Activated T-cell treated with anti-CD3 and anti-CD28 coated beads, Interleukin-2, amount 50 U/mL, for 1 hour (primary cell): ENCODE measurements at places on chromosomes 7 and 10.

GRCh38 chr7:128055637-128056036 lies 24.4 kb upstream of the LRRC4 start:
- no peak for DNase-seq

DNA sequence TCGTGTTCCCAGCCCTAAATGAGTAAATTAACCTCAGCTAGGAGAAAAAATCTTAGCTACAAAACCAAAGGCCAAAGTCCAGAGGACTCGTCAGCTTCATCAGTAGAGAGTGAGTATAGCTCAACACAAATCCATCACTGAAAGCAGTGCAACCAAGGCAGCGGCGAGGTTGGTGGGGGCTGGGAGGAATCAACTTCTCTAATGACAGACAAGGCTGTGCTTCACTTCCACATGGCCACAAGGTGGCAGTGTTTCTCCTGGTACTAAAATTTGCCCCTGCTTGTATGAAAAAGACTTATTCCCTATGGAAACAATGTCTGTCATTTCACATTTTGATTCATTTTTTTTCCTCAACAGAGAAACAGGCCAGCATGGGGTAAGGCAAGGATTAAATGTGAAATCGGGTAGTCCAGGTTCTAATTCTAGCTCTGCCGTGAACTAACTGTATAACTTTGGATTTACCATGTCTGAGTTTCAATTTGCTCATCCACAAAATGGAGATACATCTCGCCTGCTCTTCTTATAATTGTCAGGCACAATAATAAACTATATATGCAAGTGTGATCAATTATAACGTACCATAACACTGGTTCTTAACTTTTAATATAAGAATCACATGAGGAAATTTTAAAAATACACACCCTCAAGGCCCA lies 39.3 kb downstream of the FAS start:
- DNase-seq: peak; percentile 60

DNA sequence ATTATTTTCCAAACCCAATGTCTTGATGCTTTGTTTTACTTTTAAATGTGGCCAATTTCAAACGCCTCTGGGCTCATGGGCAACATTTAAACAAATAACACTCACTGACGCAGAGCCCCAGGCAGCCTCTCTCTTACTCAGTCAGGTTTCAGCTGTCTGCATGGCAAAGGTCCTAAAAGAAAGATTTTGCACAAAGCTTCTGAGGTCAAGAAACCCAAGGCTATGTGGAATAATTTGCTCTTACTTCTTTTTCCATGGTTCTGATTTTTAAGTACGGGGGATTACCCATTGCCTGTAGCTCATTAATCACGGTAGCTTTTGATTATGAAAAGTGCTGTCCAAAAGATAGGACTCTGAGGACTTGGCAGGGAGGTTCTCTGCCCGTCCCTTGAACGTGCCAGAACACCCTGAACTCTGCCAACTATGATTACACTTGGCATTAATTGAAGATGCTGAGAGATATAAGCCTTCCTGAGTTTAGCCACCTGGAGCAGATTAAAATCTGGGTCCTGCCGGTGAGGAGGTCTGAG lies 14.1 kb upstream of the MSRB2 start:
- DNase-seq: no peak

DNA sequence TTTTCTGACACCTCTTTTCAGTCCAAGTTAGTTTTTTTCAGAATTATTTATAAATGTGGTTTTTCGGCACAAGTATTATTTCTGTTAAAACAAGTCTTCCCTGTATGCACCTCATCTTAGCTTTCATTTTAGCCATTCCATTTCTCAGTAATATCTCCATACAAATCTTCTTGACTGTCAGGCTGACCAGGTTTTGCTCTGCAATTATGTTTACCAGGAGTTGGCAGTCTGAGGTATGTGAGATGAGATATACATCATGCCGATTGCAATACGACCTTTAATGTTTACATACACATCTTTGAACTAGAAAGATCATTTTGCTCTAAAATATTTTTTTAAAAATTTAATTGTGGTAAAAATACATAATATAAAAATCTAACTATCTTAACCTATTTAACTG lies 209.8 kb downstream of the GPR158 start:
- no peak for DNase-seq

- DNase-seq: no peak
Observed at GRCh38 chr7:122379491-122379890, 74.9 kb upstream of the FEZF1 start.

DNA sequence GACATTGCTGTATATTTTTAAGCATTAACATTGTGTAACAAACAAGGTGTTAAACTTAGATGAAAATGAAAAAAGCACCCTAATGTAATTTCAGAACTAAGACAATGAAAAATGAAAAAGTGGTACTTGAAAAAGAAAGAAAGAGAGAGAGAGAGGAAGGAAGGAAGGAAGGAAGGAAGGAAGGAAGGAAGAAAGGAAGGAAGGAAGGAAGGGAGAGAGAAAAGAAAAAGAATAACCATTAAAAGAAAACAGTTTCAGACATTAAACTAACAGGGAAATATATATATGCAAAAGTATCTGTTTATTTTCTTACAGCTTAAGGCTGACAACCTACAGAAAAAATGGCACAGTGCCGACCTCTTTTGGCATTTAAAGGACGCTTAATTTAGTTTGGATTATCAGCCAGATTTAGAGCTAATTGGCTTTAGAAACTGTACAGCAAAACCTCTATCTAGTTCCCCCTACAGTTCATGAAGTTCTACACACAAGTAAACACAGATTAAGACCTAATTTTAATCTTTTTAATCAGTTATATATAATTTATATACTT lies 13.8 kb downstream of the MTERF1 start:
- DNase-seq: no peak

- DNase-seq: no peak
Observed at GRCh38 chr7:4236389-4236788, 445.7 kb upstream of the FOXK1 start.

DNA sequence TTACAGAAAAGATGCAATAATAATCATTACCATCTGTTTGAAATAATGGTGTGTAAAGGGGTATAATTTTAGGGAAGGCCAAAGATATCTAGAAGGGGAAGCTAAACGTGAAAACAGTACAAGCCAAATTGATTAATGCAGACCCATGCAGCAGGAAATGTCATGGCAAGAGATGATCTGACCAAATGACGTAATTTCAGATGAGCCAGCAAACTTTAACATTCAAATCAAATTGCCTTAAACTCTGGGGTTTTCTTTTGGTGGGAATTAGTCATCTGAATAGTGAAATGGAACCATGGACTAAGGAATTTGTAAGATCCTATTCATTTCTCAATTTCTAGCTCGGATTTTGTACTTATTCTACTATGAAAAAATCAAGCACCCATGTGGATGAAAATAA lies 21.4 kb upstream of the SCIN start:
- DNase-seq: no peak

- DNase-seq: no peak
Observed at GRCh38 chr10:15703151-15703880, 16.4 kb downstream of the ITGA8 start.
